ENCODE measurements at places on chromosomes 5 and 9.

- H3K4me3 ChIP-seq: no peak overlapping the region
- H3K36me3 ChIP-seq: no peaks in the 10 kb centered on the region
- no peak for DNase-seq
- H3K27ac ChIP-seq: no peak overlapping the region
These were observed 248.0 kb upstream of the PCSK5 start for GRCh38 chr9:75642522-75642921.

GRCh38 chr5:122656577-122656976, 118.3 kb upstream of the SNX2 start:
- H3K4me3 ChIP-seq: no peak overlapping the region
- no peak for DNase-seq
- no peak overlapping the region for H3K27ac ChIP-seq
- no peaks in the 10 kb centered on the region for H3K36me3 ChIP-seq

DNA sequence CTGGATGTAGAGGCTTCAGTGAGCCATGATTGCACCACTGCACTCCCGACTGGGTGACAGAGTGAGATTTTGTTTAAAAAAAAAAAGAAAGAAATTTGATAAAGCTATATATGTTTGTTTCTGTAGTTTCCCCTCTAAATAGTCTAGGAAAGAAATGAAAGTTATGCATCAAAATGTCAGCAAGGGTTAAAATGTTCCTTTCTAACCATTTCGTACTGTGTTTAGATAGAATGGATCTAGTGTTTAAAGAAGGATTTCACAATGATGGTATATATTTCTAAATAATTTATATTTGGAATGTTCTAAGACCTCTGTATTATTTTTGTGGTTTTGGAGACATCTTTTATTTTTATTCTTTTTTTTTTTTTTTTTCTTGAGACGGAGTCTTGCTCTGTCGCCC, 22.7 kb downstream of the TEK start:
- no peak overlapping the region for H3K27ac ChIP-seq
- H3K27me3 ChIP-seq: no peaks in the 10 kb centered on the region
- no peaks in the 10 kb centered on the region for H3K4me1 ChIP-seq
- no peak for DNase-seq

GRCh38 chr5:120452471-120452870, 11.6 kb upstream of the PRR16 start:
- no peak overlapping the region for H3K27ac ChIP-seq
- DNase-seq: no peak
- no peaks in the 10 kb centered on the region for H3K36me3 ChIP-seq
- H3K4me1 ChIP-seq: no peaks in the 10 kb centered on the region

GRCh38 chr9:136004712-136005111, 43.5 kb upstream of the UBAC1 start:
- H3K27ac ChIP-seq: no peak overlapping the region
- no peak for DNase-seq
- H3K36me3 ChIP-seq: peaks cover 10% of the 10 kb centered on the region
- H3K4me3 ChIP-seq: no peak overlapping the region

DNA sequence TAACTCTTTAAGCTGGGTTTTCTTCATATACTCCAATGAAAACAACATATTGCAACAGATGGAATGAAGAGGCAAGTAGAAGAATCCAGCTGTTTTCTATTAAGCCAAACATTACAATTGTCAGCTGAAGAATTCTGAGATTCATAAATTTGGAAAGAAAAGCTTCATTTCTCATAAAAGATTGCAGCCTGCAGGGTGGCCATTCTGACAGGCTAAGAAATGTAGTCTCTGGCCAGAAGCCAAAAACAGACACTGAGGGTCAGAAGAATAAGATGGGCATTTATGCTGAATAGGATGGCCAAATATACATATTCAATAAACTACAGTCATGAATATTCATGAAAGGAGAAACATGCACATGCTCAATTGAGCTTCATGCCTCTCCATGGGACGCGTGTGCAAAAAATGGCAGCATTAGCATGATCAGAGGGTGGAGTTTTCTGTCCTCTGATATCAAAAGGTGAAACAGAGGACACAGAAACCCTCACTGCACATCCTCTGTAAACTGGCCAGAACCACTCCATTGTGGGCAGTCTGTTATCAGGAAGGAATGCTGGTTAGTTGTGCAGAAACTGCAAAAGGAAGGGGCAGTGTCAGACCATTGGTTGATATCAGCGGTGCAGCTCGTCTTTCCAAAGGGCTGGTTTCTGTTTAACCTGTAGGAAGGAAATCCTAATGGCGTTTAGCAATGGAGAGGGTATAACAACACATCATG, 50.2 kb downstream of the FXN start:
- H3K36me3 ChIP-seq: no peaks in the 10 kb centered on the region
- no peaks in the 10 kb centered on the region for H3K4me1 ChIP-seq
- no peak overlapping the region for H3K27ac ChIP-seq
- no peaks in the 10 kb centered on the region for H3K27me3 ChIP-seq
- H3K4me3 ChIP-seq: no peak overlapping the region
- DNase-seq: no peak

DNA sequence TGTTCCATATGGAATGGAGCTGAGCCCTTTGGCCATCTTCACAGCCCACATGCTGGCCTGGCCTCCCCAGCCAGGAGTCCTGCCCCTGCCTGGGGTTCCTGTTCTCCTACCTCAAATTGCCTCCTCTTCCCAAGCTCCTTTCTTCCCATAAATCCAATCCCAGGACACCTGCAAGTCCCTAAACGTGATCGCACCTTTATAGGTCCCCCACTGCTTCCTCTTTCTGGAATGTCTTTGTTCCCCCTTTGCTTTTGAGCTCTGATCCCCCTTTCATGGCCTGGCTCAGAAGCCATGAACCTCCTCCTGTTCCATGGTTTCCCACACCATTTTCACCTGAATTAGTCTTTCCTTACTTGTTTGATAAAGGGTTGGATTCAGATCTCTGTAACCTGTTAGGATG, 68.5 kb downstream of the TRPC7 start:
- DNase-seq: no peak
- H3K27ac ChIP-seq: no peak overlapping the region
- H3K36me3 ChIP-seq: no peaks in the 10 kb centered on the region
- no peaks in the 10 kb centered on the region for H3K27me3 ChIP-seq
- no peaks in the 10 kb centered on the region for H3K4me1 ChIP-seq

- no peak for DNase-seq
- no peaks in the 10 kb centered on the region for H3K36me3 ChIP-seq
- no peak overlapping the region for H3K27ac ChIP-seq
- H3K4me1 ChIP-seq: no peaks in the 10 kb centered on the region
- no peaks in the 10 kb centered on the region for H3K27me3 ChIP-seq
These were observed 585.1 kb downstream of the TLE4 start for GRCh38 chr9:80156756-80157472.

DNA sequence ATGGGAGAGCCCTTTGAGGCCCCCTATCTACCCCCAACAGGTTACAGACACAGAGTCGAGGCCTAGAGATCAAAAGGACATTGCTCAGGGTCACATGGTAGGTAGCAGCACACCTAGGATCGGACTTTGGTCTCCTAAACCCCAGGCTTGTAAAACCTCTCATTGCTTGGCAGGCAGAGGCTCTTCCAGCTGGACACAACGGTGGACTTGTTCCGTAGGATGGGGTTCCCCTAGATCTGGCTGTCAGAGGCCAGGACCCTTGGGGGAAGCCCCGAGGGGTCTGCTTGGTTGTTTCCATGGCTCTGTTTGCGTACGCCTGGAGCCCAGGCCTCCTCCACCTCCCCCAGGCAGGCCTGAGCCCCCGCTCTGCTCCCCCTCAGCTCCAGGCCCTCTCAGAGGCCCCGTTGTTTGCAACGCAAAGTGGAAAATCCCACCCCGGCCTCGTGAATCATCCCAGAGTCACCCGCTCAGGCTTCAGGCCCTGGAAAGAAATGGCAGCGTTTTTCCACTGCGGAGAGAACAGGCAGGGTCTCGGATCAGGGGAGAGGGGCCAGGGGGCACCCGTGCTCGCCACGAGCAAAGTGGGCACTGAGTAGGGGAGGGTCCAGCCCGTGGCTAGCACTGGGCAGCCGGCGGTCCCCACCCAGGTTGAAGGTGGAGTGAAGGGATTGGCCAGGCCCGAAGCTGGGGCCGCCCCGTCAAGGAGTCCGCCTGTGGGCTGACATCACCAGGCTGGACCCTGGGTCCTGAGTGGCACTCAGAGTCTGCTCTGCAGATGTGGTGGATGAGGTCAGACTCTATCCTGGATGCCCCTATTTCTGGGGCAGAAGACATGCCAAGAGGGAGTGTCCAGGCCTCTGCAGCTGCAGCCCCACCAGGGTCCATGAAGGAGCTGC, 19.8 kb downstream of the COL27A1 start:
- H3K4me3 ChIP-seq: no peak overlapping the region
- no peaks in the 10 kb centered on the region for H3K36me3 ChIP-seq
- DNase-seq: no peak
- no peaks in the 10 kb centered on the region for H3K4me1 ChIP-seq
- H3K27ac ChIP-seq: no peak overlapping the region

- H3K4me1 ChIP-seq: peaks cover 22% of the 10 kb centered on the region
- no peaks in the 10 kb centered on the region for H3K36me3 ChIP-seq
- H3K4me3 ChIP-seq: no peak overlapping the region
- DNase-seq: no peak
These were observed 76.6 kb upstream of the ITGA1 start for GRCh38 chr5:52710972-52711596.

GRCh38 chr5:1667648-1668140, 131.9 kb downstream of the MRPL36 start:
- H3K27me3 ChIP-seq: peaks cover 7% of the 10 kb centered on the region
- H3K4me3 ChIP-seq: no peak overlapping the region
- peaks cover 6% of the 10 kb centered on the region for H3K4me1 ChIP-seq

DNA sequence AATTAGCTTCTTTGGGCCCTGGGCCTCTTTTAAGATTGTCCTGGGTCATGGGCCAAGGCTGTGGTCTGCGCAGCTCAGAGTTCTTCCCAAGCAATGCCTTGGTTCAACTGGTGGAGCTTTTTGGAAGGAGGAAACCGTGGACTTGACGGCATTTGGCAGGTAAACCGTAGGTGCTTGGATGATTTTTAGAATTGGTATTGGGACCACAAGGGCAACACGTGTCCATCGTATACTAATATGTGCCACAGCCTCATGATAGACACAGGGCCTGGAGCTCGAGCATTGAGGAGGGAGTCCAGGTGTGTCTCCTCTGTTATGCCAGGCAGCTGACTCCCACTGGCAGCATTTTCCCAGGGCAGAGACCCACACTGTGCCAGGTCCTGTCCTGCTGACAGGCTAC, 120.9 kb upstream of the PITX1 start:
- no peak for DNase-seq
- H3K27me3 ChIP-seq: no peaks in the 10 kb centered on the region
- no peak overlapping the region for H3K27ac ChIP-seq
- no peaks in the 10 kb centered on the region for H3K4me1 ChIP-seq
- no peaks in the 10 kb centered on the region for H3K36me3 ChIP-seq

GRCh38 chr5:150085950-150086715, at the start of gene CSF1R:
CSF1R (minus strand) TSS chr5:150086554; CDS start chr5:150086427, 127 bp downstream.
- H3K27me3 ChIP-seq: no peaks in the 10 kb centered on the region
- peaks cover 54% of the 10 kb centered on the region for H3K4me1 ChIP-seq
- no peaks in the 10 kb centered on the region for H3K36me3 ChIP-seq
- no peak within 1 kb of the TSS for H3K4me3 ChIP-seq
- DNase-seq: no peak
- H3K27ac ChIP-seq: no peak within 1 kb of the TSS

DNA sequence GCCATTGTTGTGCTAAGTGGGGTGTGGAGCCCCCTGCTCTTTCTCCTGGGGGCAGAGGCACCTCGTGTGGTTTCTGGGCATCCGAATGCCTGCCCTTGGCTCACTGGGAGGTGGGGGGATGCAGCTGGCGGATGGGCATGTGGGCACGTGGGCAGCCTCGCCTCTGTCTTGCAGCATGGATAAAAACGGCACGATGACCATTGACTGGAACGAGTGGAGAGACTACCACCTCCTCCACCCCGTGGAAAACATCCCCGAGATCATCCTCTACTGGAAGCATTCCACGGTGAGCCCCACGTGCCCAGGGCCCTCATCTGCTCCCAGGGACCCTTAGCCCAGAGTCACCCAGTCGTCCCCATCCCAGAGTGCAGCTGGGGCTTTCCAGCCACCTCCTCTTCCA, 25.3 kb downstream of the PTGES2 start:
- H3K36me3 ChIP-seq: no peaks in the 10 kb centered on the region
- H3K4me3 ChIP-seq: no peak overlapping the region
- no peaks in the 10 kb centered on the region for H3K27me3 ChIP-seq
- DNase-seq: no peak
- H3K4me1 ChIP-seq: peaks cover 37% of the 10 kb centered on the region

DNA sequence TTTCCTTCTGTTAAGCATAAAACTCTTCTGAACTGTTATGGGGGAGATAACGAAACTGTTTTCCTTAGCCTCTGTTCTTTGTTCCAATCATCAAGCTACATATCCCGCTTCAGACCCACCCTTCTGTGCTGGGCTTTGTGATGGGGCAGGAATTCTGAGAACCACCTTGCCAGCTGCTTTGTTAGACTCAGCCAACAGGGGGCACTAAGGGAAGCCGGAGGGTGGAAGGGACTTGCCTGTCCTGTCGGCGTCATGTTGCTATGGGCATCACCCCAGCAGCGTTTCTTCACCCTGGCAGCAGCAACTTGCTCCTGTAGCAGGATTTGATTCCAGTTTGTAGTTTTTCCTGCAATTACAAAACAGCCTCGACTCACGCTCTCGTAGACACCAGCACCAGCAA, 169.1 kb downstream of the CAAP1 start:
- no peaks in the 10 kb centered on the region for H3K4me1 ChIP-seq
- peaks cover 7% of the 10 kb centered on the region for H3K27me3 ChIP-seq
- H3K4me3 ChIP-seq: no peak overlapping the region
- DNase-seq: peak; percentile 17
- no peak overlapping the region for H3K27ac ChIP-seq

DNA sequence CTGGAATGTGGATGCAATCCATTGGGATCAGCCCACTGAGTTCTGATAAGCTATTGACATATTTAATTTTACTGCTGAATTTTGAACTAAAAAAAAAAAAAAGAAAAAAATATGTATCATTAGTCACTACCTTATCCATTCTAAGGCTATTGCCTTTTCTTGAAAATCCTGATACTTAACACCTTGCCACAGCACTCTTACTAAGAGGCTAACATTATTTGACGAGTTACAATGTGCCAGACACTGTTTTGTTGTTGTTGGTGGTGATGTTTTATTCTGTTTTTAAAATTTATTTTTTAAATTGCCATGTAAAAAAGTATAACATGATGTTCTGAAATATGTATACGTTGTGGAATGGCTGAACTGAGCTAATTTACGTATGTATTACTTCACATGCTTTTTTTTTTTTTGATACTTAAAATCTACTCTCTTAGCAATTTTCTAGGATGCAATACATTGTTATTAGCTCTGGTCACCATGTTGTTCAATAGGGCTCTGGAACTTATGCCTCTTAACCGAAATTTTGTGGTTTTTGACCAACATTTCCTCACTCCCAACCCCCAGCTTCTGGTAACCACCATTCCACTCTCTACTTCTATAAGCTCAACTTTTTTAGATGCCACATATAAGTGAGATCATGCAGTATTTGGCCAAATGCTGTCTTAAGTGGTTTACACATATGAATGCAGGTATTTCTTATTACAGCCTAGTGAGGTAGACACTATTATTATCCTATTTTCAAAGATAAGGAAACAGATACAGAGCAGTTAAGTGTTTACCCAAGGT, 134.8 kb upstream of the PCA3 start:
- DNase-seq: peak; percentile 92
- peaks cover 11% of the 10 kb centered on the region for H3K4me1 ChIP-seq
- no peaks in the 10 kb centered on the region for H3K27me3 ChIP-seq
- H3K4me3 ChIP-seq: no peak overlapping the region
- no peaks in the 10 kb centered on the region for H3K36me3 ChIP-seq
- H3K27ac ChIP-seq: peak overlapping the region; percentile 67

All from common myeloid progenitor, CD34-positive (primary cell).